ENCODE measurements at places on chromosomes 7 and 10.

DNA sequence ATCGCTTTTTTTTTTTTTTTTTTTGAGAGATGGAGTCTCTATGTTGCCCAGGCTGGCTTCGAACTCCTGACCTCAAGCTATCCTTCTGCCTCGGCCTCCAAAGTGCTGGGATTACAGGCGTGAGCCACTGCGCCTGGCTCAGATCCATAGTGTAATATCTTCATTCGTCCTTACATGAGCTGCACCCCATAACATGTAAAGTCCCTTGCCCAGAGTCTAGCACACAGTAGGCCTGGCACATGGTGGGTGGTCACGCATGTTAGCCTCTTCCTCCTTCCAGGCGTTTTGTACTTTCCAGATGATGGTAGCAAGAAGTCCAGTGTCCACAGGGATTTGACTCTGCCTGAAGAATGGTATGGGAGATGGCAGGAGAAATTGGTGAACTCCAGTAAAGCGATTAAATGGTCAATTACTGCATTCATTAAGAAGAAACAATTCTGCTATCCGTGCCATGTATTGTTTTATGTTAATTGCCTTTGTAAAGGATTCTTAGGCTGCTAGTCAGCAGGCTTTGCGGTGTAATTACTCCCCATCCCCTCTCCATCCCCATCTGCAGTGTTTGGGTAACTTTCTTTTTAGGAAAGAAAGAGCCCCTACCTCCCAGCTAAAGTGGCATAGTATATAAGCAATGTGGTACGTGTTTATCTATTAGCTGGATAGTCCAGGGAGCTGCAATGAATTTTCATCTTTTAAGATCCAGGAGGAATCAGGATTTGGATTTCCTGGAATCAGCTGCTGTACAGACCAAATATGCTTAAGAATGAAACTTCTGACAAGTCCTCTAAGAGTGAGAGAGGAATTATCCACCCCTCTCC lies 1.2 kb downstream of the TPST1 start:
- DNase-seq: no peak

- DNase-seq: no peak
Observed at GRCh38 chr10:22686347-22686746, 28.0 kb downstream of the PIP4K2A start.

GRCh38 chr7:76063525-76063924 lies 15.6 kb downstream of the MDH2 start:
- DNase-seq: no peak

DNA sequence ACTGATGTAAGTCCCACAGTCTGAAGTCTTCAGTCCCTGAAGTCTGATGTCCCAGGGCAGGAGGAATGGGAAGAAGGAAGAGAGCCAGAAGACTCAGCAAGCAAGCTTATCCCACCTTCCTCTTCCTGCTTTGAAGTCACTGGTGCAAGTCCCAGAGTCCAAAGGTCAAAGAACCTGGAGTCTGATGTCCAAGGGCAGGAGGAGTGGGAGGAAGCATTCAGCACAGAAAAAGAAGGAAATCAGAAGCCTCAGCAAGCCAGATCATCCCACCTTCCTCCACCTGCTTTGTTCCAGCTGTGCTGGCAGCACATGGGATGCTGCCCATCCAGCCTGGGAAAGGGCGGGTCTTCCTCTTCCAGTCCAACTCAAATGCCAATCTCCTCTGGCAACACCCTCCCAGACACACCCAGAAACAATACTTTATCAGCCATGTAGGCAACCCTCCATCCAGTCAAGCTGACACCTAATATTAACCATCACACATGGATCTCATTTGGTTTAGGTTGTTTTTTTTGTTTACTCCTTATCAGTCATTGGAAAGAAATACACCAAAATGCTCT lies 50.9 kb downstream of the ADAM12 start:
- DNase-seq: no peak

DNA sequence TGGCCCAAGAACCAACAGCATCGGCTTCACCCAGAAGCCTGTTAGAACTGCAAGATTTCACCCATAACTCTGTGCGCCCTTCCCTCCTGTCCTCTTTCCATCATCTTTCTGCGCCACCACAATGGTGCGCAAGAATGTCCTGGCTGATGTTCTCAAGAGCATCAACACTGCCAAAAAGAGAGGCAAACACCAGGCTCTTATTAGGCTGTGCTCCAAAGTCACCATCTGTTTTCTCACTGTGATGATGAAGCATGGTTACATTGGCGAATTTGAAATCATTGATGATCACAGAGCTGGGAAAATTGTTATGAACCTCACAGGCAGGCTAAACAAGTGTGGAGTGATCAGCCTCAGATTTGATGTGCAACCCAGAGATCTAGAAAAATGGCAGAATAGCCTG lies 115.2 kb upstream of the FGFR2 start:
- DNase-seq: no peak

DNA sequence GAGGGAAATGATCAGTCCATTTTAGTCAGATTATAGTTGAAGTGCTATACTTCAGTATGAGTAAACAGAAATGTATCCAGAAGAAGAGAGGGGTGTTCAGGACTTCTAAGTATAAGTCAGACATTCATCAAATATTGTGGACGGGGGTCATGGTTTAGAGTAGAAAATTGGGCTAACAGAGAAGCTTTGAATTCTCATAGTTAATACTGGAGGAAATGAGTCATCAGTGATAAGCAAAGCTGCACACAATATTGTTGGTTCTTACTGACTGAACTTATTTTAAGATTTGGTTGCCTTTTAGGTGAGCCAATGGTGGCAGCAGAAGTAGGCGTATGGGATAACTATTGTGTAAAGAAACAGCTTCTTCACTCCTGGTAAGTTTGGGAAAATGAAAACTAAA lies 1.7 kb upstream of the SUMF2 start:
- DNase-seq: no peak

DNA sequence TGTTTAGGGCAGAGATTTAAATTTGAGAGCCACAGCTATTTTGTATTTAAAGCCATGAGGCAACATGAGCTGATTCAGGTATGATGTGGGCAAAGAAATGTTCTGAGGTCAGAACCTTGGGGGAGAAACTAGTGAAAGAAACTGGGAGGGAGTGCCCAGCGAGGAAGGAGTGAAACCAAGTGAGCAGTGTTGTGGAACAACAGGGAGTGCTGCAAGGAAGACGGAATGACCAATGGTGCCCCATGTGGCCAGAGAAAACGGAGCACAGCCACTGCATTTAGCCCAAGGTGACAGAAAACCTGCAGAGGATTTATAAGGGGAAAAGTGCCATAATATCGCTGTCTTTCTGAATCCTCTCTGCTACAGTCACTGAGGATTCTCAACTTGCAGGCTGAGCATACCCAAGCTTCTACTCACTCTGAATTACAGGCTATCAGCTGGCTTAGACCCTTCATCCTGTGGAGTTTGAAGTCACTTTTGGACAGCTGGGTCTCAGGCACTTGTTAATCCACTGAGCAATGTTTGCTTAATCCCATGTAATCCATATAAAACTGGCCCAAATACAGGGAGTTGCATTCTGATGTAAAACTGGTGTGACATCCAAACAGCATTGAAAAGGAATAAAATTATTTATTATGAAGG lies 777.3 kb downstream of the CCSER2 start:
- no peak for DNase-seq
